ENCODE measurements at places on chromosomes 1 and 21. TPM values are rescaled to one million over a fixed set of nuclear protein-coding genes. Genes with fewer than 3 reads are reported as not detected.

DNA sequence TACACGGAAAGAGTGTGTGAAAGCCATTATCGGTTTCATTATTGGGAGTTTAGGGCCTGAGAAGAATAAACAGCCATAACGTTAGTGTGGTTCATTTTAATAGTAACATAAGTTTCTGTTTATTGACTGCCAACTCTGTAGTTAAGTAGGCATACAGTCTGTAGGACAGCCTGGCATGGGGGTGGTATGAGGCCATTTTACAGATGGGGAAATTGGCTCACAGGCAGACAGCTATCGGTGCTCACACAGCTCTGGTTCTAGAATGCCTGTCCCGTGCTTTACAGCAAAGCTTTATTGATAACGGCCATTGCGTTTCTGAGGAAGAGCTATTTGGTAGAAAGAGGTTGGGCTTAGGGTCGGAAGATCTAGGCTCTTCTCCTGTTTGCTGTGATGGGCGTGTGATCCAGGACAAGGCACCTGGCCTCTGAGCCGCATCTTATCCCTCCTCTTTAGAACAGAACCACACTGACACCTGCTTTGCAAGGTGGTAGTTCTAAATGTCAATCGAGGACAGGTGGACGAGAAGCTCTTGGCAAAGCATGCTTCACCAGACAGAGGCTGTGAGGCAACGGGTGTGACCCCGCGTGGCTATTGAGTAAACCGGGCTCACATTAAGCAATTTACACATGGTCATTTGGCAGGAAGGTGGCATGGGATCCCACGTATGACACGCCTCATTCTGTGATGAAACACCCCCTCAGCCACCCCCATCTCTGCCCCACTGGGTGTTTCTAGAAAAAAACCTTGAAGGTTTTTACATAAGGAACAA is 14.9 kb downstream of the ETS2 start:
- DNase-seq = no peak

- DNase-seq = no peak
These were observed 6.5 kb downstream of the PAXBP1 start for GRCh38 chr21:32765058-32765457.

DNA sequence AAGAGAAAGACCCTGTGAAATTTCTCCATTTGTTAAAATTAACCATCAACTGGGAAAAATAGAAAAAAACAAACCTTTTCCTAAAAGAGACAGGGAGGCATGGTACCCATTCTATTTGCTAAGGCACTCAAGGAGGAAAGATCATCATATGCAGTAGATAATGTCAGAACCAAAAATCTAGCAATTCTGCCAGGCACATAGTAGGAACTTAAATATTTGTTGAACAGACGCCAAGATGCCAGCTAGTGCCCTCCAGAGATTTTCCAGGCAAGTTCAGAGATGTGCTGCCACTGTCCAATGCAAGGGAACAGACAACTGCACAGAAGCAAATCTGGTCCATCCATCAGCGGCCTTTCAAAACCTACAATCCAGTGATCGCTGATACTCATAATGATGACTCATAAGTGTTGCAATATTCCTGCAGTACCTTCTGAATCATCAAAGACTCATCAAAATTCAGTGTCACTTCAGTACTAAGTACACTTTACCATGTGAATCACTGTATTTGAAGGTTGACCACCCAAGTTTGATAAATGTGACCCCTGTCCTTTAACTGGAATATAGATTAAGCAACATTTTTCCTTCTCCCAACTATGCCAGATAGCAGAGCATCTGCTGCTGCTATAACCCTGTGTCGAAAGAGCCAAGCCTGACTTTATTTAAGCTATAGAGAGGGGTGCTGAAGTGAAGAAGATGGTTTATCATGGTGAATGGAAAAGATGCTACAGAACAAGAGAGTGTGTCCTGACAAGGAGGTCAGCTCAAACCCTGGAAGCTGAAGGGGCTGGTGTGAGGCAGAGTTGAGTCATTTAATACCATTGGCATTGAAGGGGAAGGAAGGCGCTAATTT is 99.1 kb downstream of the MT1HL1 start:
- DNase-seq = no peak

DNA sequence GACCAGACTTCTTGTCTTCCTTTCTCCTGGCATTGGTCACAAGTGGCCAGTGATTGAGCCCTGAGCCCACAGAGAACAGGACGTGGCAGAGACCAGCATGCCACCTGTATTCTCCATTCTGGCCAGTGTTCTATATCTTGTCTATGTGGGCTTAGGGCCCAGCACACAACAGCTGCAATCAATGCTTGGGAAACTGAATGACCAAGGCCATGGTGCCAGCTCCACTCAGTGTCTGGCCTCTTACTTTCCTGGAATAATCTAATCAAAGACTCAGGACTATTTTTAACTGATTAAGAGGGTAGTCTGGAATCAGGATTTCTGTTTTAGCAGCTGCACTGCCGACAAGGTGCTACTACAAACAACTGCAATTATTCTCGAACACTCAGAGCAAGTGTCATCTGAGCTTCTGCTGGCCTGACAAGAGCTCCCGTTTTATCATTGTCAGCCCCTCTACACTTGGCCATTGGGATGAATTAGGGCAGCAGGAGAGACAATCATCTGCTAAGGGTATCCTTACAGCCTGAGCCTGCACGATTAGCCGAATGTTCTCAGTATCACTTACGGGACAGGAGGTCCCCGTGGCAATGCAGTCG is 74.4 kb upstream of the GRIK3 start:
- DNase-seq = no peak

DNA sequence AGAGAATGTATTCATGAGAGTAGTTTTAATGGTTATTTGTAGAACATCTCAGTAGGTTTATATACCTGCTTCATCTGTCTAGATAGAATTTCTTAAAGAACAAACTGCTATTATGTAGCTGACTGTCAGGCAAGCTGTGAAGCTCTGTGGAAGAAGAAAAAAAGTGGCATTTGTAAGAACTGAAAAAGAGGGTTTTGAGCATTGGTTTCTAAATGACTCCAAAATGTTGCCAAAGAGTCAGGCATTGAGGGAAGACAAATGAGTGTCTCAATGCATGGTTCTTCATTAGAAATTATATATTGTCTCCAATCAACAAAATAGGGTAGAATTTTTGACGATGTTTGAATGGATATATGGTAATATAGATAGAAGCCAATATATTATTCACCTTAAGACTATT is 1276.1 kb downstream of the KCNT2 start:
- no peak for DNase-seq

DNA sequence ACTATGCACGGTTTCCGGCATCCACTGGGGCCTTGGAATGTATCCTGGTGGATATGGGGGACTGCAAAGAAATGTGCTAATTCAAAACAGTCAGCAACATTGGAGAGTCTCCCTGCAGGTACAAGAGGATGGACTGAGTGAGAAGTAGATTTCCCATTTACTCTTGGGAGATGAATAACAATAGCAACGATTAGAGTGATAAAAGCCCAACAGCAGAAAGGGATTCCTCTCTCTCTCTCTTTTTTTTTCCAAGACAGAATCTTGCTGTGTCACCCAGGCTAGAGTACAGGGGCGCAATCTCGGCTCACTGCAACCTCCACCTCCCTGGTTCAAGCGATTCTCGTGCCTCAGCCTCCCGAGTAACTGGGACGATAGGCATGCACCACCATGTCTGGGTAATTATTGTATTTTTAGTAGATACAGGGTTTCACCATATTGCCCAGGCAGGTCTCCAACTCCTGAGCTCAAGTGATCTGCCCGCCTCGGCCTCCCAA is 5.0 kb upstream of the SHCBP1L start:
- no peak for DNase-seq

GRCh38 chr1:50971748-50972305 is 1.8 kb downstream of the CDKN2C start:
- DNase-seq = no peak

DNA sequence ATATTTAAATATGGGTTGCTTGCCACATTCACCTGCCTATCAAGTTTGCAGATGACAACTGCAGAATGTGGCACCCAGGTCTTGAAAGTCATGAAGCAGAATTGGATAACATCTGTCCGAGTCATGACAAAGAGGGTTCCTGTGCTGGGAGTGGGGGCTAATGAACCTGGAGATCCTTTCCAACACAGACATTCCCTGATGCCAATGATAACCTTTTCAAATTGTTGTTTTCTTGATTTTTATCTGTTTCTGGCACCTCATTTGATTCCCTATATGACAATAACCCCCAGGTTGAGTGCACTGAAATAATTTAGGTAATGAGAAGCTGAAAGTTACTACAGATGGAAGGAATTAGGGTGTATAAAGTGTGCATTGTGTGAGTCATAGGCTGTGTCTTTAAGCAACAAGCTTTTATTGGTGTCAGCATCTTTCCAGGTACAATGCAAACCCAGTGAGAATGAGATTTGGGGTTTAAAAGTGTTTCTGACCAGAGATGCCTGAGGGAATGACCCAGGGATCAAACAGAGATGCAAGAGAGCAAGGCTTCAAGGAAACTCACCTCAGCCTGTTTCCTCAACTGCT is 32.0 kb upstream of the IL10 start:
- no peak for DNase-seq

Gene EPHA2
- 17.5 TPM for total RNA-seq

Gene SLC9C2
- 0.24 TPM for total RNA-seq

Measured in right atrium auricular region (tissue), 2 donors.